ENCODE measurements at places on chromosomes 12 and 14.

DNA sequence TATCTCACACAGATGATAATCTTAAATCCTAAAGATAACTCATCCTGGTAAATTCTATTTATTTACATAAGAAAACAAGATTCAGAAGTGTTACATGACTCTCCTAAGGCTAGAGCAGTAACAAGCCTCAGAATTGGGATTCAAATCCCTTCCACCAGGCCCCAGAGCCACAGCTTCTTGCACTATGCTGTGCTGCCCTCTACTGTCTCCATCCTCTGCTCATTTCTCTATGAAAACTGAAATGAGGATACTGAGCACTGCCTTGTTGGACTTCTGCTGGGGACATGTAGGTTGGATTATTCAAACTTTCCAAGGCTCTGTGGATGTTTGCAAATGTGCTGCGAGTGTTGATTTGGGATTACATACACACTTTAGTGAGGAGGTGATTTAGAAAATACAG, 23.5 kb upstream of the C12orf50 start:
- peak; percentile 16 for DNase-seq

- no peak for DNase-seq
Measured at GRCh38 chr14:28983279-28983678, 216.7 kb downstream of the FOXG1 start.

DNA sequence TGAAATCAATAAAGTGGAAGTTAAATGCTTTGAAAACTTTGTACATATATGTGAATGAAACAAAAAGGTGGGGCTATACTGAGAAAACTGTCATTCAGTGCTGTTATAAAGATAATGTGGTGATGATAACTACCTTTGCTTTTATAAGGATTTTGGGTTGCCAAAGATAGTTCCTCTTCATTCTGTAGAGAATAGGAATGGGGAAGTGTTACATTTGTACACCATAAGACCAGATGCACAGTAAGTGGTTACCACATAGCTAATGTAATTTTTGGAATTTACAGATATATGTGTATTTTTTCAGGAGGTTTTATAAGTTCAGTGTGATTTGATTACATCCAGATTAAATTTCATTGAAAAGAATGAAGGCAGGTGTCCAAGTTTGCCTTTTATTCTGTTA, 18.1 kb downstream of the RAB21 start:
- no peak for DNase-seq

GRCh38 chr14:77000340-77001270, 27.9 kb downstream of the IRF2BPL start:
- peak; percentile 74 for DNase-seq

GRCh38 chr12:47408171-47408871, 297.5 kb downstream of the RPAP3 start:
- no peak for DNase-seq

DNA sequence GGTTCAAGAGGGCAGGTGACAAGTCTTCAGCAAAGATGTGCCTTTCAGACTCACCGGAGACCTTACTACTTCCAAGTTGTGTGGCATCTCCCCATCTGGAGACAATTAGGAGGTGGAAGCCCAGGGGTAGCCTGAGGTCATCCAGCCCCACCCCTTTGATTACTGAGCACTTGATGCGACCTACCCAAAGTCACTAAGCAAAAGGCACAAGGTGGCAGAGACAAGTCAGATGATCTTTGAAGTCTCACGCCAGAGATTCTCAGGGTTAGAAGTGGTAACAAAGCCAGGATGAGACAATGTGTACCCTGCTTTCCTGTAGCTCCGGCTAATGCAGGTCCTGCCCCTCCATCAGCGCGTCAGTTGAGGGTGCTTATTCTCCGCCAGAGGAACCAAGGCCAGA, 1.4 kb upstream of the FOXN3 start:
- DNase-seq: no peak

GRCh38 chr12:71291746-71292145, 133.9 kb upstream of the TSPAN8 start:
- DNase-seq: no peak

DNA sequence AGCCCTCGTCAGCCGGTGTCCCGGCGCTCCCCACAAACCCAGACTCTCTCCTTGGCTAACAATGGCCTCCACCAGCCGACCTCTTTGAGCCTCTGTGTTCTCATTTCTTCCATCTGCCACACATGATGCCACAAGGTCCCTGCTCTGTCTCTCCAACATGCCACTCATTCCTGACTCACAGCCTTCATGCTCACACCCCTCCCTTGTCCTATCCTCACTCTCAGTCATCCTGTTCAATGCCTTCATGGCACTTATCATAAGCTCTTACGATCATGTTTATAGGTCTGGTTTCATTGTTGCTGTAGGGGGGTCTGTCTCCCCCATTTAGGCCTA, 9.6 kb upstream of the SERPINA11 start:
- DNase-seq: no peak

DNA sequence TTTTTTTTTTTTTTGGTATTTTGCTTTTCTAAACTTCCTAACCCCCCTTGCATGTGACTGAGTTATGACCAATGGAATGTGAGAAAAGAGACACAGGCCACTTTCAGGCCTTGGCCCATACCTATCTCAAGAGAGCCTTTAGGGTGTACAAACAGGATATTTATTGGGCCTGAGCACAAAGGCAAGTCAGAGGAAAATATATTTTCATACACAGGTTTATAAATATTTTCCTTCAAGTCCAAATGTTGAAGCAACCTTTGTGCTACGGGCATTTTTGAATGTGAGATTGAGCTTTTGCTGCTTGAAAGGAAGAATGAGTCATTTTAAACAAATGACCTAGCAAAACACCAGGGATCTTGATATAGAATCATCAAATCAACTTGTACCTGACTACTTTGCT, 228.6 kb upstream of the E2F7 start:
- no peak for DNase-seq

- no peak for DNase-seq
Measured at GRCh38 chr12:113142173-113142885, 6.8 kb upstream of the RASAL1 start.

- peak; percentile 51 for DNase-seq
Measured at GRCh38 chr14:81246461-81247270, 25.9 kb upstream of the GTF2A1 start.

DNA sequence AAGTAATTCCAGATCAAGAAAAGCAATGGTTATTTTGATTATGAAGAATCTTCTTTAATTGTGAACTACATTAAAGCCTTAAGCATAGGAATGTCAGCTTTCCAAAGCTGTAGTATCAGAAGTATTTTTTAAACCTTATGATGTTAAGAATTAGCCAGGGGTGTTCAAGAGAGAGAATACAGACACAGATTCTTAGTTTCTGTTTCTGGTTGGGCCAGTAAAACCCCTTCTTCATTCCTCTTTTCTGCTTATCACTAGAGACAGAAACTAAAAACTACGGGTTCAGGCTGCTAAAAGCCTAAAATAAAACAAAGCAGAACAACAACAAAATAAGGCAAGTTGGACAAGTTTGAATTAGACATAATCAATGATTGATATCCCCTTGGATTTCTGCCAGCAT, 38.2 kb downstream of the IFT43 start:
- DNase-seq: no peak

- peak; percentile 48 for DNase-seq
Measured at GRCh38 chr12:109879351-109880042, 844 bp downstream of the GLTP start.

- DNase-seq: no peak
Measured at GRCh38 chr12:68305278-68305677, 26.9 kb downstream of the MDM1 start.

DNA sequence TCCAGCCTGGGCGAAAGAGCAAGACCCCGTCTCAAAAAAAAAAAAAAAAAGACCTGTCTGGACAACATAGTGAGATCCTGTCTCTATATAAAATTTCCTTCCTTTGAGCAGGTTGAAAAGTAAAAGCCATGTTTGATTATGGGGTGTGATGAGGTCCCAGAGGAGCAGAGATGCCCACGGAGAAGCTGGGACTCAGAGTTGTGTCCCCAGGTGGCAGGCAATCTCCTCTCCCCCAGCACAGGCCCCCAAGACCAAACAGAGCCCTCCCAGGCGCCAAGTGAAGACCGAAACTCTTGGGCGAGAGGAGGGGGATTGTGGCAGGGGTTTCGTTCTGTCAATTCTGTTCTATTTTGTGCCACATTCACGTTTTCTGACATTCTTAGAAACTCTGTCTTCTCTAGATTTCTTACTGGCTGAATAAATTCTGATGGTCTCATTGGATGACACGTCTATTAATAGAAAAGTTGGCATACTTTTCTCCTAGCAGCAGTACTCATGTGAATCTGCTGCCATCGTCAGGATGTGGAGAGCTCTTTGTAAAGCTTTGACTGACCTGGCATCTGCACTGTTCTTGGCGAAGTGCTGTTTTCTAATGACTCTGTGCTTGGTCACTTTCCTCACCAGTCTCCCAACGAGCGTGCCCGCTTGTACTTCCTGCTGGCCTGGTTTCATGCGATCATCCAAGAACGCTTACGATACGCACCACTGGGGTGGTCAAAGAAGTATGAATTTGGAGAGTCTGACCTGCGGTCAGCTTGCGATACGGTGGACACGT, 43.4 kb downstream of the HSP90AA1 start:
- no peak for DNase-seq

DNA sequence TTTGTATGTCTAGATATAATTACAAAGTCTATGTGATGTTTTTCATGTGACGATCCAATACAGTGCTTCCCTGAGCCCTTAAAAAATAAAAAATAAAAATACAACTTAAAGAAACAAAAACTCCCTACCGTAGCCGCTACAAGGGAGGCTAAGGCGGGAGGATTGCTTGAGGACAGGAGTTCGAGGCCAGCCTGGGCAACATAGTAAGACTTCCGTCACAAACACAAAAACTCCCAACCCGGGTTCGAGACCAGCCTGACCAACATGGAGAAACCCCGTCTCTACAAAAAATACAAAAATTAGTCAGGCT, 669 bp upstream of the CDKN3 start:
- DNase-seq: no peak

- DNase-seq: no peak
Measured at GRCh38 chr12:54071942-54072341, 18.3 kb downstream of the HOXC4 start.

- no peak for DNase-seq
Measured at GRCh38 chr12:124737040-124737419, 126.6 kb downstream of the SCARB1 start.

GRCh38 chr14:95609398-95609990, 74.6 kb downstream of the GLRX5 start:
- peak; percentile 41 for DNase-seq

- DNase-seq: no peak
Measured at GRCh38 chr12:74412606-74413230, 124.9 kb upstream of the ATXN7L3B start.
